ENCODE measurements at places on chromosomes 11 and 22. TPM values are rescaled to one million over a fixed set of nuclear protein-coding genes. Genes with fewer than 3 reads are reported as not detected.

CCND1 gene
- 99.2 TPM for total RNA-seq

BRMS1 gene
- 41.4 TPM for total RNA-seq

LYVE1 gene
- 185 TPM for total RNA-seq

- peak; percentile 61 for DNase-seq
- H3K27me3 ChIP-seq = no peaks in the 10 kb centered on the region
- H3K27ac ChIP-seq = no peak overlapping the region
- peaks cover 30% of the 10 kb centered on the region for H3K4me1 ChIP-seq
Observed at GRCh38 chr11:76209973-76210930, 4.0 kb upstream of the WNT11 start.

- no peak for DNase-seq
- H3K27ac ChIP-seq = no peak overlapping the region
- H3K4me1 ChIP-seq = no peaks in the 10 kb centered on the region
- H3K36me3 ChIP-seq = no peaks in the 10 kb centered on the region
- H3K27me3 ChIP-seq = no peaks in the 10 kb centered on the region
Observed at GRCh38 chr11:72135891-72136683, 562 bp downstream of the FOLR3 start.

DNA sequence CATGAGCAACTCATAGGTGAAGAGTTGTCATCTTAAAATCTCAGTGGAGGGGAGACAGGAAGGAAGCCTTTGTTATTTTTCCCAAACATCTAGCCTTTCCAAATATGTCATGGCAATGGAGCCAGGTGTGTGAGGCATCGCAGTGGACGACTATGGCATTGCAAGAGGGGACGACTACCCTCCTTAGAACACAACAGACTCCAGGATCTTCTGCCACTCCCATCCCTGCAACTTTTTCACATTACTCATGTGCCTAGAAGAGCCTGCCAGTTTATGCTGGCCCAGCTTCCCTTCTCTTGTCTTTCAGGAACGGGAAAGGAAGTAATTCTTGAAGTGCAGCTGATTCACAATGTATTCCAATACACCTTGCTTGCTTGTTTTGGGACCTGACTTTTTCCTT lies 1008.4 kb downstream of the OPCML start:
- H3K4me1 ChIP-seq = no peaks in the 10 kb centered on the region
- H3K4me3 ChIP-seq = no peak overlapping the region

DNA sequence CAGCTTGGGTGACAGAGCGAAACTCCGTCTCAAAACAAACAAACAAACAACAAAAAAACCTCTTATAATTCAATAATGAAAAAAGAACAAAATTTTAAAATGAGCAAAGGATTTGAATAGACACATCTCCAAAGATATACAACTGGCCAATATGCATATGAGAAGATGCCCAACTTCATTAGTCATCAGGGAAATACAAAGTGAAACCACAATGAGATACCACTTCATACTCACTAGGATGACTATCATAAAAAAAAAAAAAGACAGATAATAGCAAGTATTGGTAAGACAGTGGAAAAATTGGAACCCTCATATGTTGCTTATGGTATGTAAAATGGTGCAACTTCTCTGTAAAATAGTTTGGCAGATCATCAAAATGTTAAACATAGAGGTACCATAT lies 28.7 kb upstream of the BARX2 start:
- H3K36me3 ChIP-seq = no peaks in the 10 kb centered on the region
- no peaks in the 10 kb centered on the region for H3K27me3 ChIP-seq
- no peak overlapping the region for H3K27ac ChIP-seq
- no peak overlapping the region for H3K4me3 ChIP-seq
- no peak for DNase-seq

GRCh38 chr11:19079643-19080440 lies 19.3 kb upstream of the MRGPRX2 start:
- H3K4me3 ChIP-seq = no peak overlapping the region
- H3K27me3 ChIP-seq = no peaks in the 10 kb centered on the region
- H3K4me1 ChIP-seq = peaks cover 14% of the 10 kb centered on the region

Measured in thyroid gland (tissue), 4 donors.